BE2C (cell line): ENCODE measurements at places on chromosomes 13 and 19.

DNA sequence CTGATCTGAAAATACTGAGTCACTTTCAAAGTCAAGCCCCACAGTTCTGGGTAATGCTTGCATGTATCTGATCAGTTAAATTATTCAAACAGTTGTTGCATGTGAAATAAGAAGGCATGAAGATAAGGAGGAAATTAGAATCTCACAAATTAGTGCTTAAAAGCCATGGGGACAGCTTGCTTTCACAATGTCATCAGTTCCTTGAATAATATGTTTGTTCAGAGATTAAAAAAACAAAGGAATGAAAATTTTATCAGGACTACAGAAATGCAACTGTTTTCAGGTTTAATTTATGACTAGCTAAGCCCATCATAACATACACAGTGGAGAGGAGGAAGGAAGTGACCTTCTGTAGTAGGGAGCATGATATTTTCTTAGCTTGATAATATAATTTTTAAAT, 150.1 kb downstream of the OXGR1 start:
- DNase-seq = no peak

DNA sequence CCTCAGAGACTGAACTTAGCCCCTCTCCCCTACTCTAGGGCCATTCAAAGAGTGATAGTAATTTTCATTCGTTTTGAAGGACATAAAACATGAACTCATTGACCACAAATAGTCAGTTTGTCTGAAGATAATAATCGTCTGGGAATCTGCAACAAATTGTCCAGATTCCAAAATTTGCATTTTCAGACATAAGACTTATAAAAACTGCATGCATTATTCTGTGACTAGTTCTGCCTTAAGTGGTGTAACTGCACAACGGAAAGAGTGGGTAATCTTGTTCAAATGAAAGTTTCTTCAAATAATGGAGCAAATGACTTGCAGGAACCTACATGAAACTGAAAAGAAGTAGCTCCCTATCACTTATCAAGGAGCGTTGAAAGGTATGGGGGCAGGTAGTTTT, 8.4 kb downstream of the CSNK1A1L start:
- no peak for DNase-seq

GRCh38 chr13:80529734-80530133, 188.8 kb upstream of the SPRY2 start:
- DNase-seq = no peak

GRCh38 chr19:18057557-18057956, 29.2 kb downstream of the IL12RB1 start:
- DNase-seq = no peak

- peak; percentile 89 for DNase-seq
Observed at GRCh38 chr19:45079063-45079910, at the start of gene GEMIN7. Gene GEMIN7 (plus strand): TSS chr19:45079260. CDS start chr19:45090115, 10,855 bp downstream.

- DNase-seq = no peak
Observed at GRCh38 chr13:21033856-21034602, 27.4 kb downstream of the LATS2 start.

GRCh38 chr19:7706188-7706954, 4.4 kb upstream of the FCER2 start:
- no peak for DNase-seq

DNA sequence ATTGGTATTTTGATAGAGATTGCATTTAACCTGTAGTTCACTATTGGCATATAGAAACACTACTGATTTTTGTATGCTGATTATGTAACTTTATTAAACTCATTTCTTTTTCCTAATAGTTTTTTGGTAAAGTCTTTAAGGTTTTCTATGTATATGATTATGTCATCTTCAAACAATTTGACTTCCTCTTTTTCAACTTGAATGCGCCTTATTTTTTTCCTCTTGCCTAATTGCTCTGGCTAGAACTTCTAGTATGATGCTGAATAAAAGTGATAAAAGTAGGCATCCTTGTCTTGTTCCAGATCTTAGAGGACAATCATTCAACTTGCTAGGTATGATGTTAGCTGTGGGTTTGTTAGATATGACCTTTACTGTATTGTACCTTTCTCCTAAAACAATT, 1034.9 kb downstream of the PCDH9 start:
- DNase-seq = no peak

GRCh38 chr19:35310331-35310730, 18.4 kb downstream of the MAG start:
- no peak for DNase-seq

DNA sequence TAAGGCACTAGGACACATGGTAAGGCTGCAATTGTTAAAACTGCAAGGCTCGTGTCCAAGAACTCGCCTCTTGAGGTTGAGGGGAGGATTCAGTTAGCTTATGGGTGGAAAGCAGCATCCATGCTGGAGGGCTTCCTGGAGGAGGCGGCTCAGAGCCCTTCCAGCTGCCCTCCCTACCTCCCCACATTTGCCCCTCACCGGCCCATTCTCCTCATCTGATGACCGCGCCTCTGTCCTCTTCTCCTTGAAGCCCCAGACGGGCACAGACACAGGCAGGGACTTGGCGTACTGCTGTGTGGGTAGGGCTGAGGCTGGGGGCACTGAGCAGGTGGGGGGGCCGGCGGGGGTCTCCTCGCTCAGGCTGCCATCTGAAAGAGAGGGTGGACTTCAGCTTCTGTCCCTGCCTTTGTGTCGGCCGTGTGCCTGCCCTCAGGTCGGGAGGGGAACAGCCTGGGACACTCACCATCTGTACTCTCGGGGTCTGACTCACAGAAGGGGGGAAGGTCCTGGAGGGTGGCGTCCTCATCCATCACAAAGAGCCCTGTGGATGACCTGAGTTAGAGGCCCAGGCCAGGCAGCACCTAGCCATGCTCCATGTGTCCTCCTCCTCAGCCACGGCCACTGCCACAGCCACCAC, 4.1 kb upstream of the PNKP start:
- DNase-seq = no peak

GRCh38 chr19:17021328-17021727, 5.3 kb downstream of the CPAMD8 start:
- DNase-seq = no peak

GRCh38 chr13:98495627-98496478, 81.1 kb downstream of the STK24 start:
- DNase-seq = no peak

DNA sequence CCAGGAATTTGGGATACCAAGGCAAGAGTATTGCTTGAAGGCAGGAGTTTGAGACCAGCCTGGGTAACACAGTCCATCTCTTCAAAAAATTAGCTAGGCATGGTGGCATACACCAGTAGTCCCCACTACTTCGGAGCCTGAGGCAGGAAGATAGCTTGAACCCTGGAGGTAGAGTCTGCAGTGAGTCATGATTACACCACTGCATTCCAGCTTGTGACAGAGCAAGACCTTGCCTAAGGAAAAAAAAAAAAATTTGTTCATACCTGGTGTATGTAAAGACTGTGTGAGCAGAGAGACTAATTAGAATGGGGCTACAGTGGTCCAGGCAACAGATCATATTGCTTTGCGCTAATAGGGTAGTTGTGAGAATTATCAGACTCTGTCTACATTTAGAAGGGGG, 778.3 kb upstream of the PCDH20 start:
- no peak for DNase-seq

- DNase-seq = no peak
Observed at GRCh38 chr19:10044390-10044789, 31.1 kb downstream of the RDH8 start.

- DNase-seq = no peak
Observed at GRCh38 chr19:31174948-31175347, 174.3 kb downstream of the TSHZ3 start.

- DNase-seq = no peak
Observed at GRCh38 chr19:9427941-9428340, 7.4 kb downstream of the ZNF266 start.

DNA sequence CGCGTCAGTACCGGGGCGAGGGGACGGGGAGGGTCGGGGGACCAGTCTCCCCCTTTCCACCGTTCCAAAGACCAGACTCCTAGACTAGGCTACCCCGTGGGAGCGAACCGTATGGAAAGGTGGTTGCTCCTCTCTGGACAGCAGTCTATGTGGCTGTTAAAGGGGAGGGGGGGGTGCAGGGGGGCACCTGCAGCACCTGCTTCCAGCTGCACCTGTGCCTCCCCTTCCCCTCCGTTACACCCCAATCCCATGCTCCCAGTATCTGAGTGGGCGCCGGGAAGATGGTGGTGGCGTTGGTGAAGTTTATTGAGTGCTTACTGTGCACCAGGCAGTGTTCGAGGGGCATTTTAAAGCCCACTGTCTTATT, 557 bp downstream of the ZNF524 start:
- no peak for DNase-seq

- peak; percentile 17 for DNase-seq
Observed at GRCh38 chr19:32719611-32720059, at the start of gene TDRD12. Gene TDRD12 (plus strand): TSS chr19:32719767. CDS start chr19:32720073, 306 bp downstream.

- DNase-seq = no peak
Observed at GRCh38 chr19:47376589-47377144, 27.6 kb downstream of the DHX34 start.
